ENCODE measurements at places on chromosomes 16 and 17. TPM values are rescaled to one million over a fixed set of nuclear protein-coding genes. Genes with fewer than 3 reads are reported as not detected.

Gene TNFSF12
- total RNA-seq: 100 TPM

DNA sequence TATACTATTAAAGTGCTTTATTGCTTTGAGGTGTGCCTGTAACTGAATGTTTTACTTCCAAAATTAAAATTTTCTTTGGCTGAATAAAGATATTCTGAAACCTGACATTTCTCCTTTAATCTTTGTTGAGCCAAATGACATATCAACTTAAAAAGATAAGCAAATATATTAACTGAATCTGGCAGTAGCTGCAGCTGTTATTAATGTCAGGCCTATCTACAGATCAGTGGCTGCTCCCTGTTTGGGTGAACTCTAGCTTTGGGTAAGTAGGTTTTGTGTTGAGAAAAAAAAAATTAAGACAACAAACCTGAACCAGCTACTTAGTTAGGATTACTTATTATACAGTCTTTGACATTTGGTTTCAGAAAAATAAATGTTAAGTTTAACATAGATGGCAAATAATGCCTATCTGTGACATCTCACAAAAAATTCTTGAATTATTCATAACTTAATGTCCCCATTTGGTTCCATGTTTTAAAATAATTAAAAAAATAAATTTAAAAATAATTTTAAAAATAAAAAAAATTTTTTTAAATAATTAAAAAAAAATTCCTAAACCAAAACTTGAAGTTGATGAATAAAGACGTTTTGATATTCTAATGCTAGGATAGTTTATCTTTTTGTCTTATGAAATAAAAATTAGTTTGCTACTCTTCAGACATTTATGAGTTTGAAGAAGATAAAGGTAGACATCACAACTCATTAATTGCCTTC is 19.8 kb downstream of the CPD start:
- no peaks in the 10 kb centered on the region for H3K27me3 ChIP-seq
- no peaks in the 10 kb centered on the region for H3K4me1 ChIP-seq
- no peak for DNase-seq
- H3K36me3 ChIP-seq: peaks cover 16% of the 10 kb centered on the region

DNA sequence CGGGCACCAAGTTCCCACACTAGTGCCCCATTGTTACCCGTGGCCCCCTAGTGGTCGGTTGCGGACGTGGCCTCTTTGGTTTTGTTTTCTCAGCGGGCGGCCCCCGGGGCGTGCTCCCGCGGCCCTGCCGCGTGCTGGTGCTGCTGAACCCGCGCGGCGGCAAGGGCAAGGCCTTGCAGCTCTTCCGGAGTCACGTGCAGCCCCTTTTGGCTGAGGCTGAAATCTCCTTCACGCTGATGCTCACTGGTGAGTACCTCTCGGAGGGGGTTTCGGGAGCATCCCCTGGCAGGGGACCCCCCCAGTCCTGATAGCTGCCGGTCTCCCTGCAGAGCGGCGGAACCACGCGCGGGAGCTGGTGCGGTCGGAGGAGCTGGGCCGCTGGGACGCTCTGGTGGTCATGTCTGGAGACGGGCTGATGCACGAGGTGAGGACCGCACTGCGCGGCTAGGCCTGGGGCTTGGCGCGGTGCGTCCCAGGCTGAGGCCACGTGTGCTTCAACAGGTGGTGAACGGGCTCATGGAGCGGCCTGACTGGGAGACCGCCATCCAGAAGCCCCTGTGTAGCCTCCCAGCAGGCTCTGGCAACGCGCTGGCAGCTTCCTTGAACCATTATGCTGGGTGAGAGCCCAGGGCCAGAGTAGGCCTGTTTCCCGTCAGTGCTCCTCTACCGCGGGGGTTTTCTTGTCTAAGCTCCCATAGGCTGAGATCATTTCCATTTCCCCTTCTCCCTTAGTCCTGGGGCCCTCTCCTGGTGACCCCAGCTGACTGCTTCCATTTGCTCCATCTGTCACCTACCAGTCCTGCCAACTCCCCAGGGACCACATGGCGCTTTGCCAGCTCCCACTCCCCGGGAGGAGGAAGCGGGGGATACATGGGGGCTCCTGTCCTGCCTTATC is 1.7 kb downstream of the SPHK1 start:
- H3K27me3 ChIP-seq: no peaks in the 10 kb centered on the region
- DNase-seq: peak; percentile 92
- peak overlapping the region; percentile 69 for H3K4me3 ChIP-seq
- no peak overlapping the region for H3K27ac ChIP-seq
- H3K4me1 ChIP-seq: peaks cover 24% of the 10 kb centered on the region
- peaks cover 2% of the 10 kb centered on the region for H3K36me3 ChIP-seq

Gene SEZ6L2
- not detected for total RNA-seq

DNA sequence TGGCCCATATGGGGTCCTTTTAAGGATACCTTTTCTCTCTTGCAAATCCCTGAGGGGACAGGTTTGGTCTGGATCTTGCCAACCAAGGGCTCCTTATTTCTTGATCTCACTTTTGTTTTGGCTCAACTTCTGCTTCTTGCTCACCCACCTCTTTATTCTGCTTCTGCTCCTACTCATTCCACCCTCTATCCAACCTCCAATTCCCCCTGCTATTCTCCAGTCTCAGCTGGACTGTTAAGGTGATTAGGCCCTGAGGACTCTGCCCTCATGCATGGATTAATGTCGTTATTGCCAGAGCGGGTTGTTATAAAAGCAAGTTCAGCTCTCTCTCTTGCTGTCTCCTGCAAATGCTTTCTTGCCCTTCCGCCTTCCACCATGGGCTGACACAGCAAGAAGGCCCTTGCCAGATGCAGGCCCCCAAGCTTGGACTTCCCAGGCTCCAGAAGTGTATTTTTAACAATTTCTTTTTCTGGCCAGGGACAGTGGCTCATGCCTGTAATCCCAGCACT is 29.8 kb downstream of the LAT start:
- no peak overlapping the region for H3K27ac ChIP-seq
- DNase-seq: no peak
- H3K27me3 ChIP-seq: no peaks in the 10 kb centered on the region
- H3K4me3 ChIP-seq: no peak overlapping the region

DNA sequence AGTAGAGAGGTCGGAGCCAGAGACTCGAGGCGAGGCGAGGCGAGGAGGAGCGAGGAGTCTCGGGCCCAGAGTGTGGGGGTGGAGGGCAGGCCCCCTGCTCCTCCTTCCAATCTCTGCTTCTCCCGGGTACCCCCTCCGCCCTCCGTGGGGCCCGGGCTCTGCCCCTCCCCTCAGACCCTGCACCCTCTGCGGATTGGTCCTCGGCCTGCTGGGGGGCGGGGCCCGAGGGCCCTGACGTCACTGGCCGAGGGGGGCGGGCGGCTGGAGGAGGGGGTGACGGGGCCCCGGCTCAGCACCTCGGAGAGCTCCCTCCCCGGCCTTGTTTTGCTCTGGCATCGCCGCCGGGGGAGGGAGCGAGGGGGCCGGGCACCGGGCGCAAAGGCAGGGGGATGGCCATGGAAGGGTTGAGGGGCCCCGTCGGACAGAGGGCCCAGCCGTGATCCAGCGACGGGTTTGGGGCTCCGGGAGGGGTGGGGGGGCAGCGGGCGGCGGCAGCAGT is at the start of gene RUNDC3A:
RUNDC3A (plus strand) TSS at position 282 of the 499 bp plus-strand sequence. CDS start 232 bp downstream, outside the sequence.
- H3K27ac ChIP-seq: no peak within 1 kb of the TSS
- H3K27me3 ChIP-seq: peaks cover 32% of the 10 kb centered on the region
- H3K4me3 ChIP-seq: peak within 1 kb of the TSS; percentile 10
- no peaks in the 10 kb centered on the region for H3K36me3 ChIP-seq
- DNase-seq: peak; percentile 85

Gene GPR139
- not detected for total RNA-seq

DNA sequence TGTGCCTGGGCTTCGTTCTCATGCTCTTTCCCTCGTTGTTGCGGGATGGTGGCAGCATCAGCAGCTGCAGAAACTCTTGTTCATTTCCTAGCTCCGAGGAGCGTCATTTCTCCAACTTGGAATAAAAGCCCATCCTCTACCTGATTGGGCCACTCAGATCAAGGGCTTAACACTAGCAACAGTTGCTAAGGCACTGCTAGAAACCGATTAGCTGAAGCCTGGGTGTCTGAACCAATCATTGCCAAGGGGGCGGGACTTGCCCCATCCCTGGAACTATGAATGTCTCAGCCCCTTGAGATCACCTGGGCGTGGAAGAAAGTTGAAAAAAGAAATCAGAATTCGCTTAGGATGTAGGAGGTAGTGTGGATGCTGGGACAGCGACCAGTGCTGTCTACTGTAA is 145.3 kb downstream of the FOXL1 start:
- H3K27ac ChIP-seq: no peak overlapping the region
- H3K27me3 ChIP-seq: no peaks in the 10 kb centered on the region
- no peaks in the 10 kb centered on the region for H3K4me1 ChIP-seq
- H3K4me3 ChIP-seq: no peak overlapping the region
- no peaks in the 10 kb centered on the region for H3K36me3 ChIP-seq

Gene CFAP119
- total RNA-seq: 4.8 TPM

Gene PDK2
- 21.2 TPM for total RNA-seq

- DNase-seq: no peak
- no peaks in the 10 kb centered on the region for H3K27me3 ChIP-seq
- H3K4me1 ChIP-seq: peaks cover 54% of the 10 kb centered on the region
- peak overlapping the region; percentile 77 for H3K27ac ChIP-seq
- no peak overlapping the region for H3K4me3 ChIP-seq
Observed at GRCh38 chr17:47948706-47949196, 7.4 kb downstream of the PNPO start.

DNA sequence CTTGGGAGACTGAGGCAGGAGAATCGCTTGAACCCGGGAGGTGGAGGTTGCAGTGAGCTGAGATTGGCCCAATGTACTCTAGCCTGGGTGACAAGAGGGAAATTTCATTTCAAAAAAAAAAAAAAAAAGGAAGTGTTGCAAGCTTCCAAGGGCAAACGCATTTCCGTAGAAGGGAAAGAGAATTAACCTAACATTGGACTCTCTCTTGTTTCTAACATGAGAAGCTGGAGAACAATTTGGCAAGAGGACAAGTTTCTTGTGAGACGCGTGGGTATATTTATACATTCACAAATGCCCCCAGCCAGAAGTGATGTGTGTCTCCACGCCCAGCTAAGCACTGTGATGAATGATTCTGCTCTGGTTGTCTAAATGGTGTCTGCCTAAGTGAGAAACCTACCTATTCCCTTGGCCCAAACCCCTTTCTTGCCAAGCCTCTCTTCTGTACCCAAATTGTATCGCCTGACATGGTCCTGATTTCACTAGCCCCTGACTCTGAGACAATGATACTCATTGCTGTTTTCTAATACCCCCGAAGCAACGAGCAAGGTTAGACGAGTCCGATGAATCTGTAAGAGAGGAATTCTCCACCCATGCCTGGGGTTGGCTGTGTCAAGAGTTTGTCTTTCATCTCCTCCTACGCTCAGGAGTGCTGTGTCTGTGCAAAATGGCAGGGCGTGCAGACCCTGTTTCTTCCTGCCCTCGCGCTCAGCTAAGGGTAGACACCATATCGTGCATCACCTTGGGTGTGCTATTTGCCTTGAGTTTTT is 14.2 kb upstream of the ST6GALNAC2 start:
- no peak overlapping the region for H3K27ac ChIP-seq
- H3K4me3 ChIP-seq: no peak overlapping the region
- no peak for DNase-seq
- H3K4me1 ChIP-seq: peaks cover 14% of the 10 kb centered on the region

DNA sequence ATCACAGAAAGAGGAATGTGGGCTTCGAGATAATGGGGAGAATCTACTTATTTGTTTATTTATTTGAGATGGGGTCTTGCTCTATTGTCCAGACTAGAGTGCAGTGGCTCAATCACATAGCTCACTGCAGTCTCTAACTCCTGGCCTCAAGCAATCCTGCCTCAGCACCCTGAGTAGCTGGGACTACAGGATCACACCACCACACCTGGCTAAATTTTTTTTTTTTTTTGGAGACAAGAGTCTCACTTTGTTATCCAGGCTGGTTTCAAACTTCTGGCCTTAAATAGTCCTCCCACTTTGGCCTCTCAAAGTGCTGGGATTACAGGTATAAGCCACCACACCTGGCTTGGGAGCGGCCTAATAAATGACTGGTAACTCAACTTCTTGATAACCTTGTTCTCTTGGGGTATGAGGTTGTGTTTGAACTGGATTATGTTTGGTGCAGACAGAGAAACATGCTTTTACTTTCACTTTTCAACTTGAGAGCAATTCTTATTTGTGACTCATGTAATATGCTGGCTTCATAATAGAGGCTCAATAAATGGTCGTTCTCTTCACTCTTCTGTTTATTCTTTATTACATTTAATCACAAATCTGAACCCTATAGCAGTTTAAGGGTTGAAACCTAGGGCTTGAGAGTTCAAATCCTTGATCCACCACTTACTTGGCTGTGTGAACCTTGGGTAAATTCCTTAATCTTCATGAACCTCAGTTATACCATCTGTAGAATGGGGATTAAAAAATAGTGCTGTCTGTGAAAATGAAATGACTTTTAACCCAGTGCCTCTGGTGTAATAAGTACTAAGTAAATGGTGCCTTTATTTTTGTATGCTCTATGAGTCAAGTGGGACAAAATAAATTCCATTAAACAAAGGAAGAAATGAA is 129.1 kb upstream of the HS3ST2 start:
- peaks cover 10% of the 10 kb centered on the region for H3K27me3 ChIP-seq
- H3K27ac ChIP-seq: no peak overlapping the region
- peaks cover 4% of the 10 kb centered on the region for H3K4me1 ChIP-seq
- DNase-seq: no peak

Gene LRRC37A
- total RNA-seq: 2.7 TPM

DNA sequence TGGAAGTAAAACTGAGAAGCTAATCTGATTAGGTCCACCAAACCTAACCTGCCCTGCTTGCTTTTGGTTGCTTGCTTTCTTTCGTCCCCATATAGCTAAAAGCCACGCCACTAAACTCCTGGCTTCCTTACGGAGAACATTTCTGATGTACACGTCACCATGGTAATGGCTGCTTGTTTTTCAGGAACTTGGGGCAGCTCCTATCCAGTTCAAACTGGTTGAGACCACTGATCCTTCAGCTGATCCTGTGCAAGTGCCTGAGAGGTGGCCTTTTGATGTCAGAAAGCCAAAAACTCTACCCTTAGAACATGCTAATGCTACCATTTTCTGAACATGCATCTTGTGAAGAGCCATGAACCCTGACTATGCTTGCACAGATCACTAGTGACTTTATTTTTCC is 14.4 kb upstream of the DHRS7C start:
- H3K27me3 ChIP-seq: no peaks in the 10 kb centered on the region
- no peaks in the 10 kb centered on the region for H3K36me3 ChIP-seq

Gene FGF11
- 18.8 TPM for total RNA-seq

Gene TMEM235
- total RNA-seq: not detected

GRCh38 chr17:54426296-54426886 is 474.3 kb upstream of the TOM1L1 start:
- no peak for DNase-seq
- no peak overlapping the region for H3K4me3 ChIP-seq
- H3K27me3 ChIP-seq: no peaks in the 10 kb centered on the region
- no peaks in the 10 kb centered on the region for H3K4me1 ChIP-seq

Gene PYDC1
- not detected for total RNA-seq

Gene NPB
- total RNA-seq: 0.55 TPM

Gene SPATA22
- not detected for total RNA-seq

Gene TNRC6A
- 28.9 TPM for total RNA-seq

- DNase-seq: no peak
- no peaks in the 10 kb centered on the region for H3K36me3 ChIP-seq
Observed at GRCh38 chr17:70855401-70856054, 686.2 kb downstream of the KCNJ2 start.
